NCI-H748 treated with DMSO at 0.1 percent for 48 hours (cell line): ENCODE measurements at places on chromosomes 16 and 17.

- DNase-seq = no peak
Measured at GRCh38 chr16:89775223-89775622, 41.2 kb downstream of the FANCA start.

DNA sequence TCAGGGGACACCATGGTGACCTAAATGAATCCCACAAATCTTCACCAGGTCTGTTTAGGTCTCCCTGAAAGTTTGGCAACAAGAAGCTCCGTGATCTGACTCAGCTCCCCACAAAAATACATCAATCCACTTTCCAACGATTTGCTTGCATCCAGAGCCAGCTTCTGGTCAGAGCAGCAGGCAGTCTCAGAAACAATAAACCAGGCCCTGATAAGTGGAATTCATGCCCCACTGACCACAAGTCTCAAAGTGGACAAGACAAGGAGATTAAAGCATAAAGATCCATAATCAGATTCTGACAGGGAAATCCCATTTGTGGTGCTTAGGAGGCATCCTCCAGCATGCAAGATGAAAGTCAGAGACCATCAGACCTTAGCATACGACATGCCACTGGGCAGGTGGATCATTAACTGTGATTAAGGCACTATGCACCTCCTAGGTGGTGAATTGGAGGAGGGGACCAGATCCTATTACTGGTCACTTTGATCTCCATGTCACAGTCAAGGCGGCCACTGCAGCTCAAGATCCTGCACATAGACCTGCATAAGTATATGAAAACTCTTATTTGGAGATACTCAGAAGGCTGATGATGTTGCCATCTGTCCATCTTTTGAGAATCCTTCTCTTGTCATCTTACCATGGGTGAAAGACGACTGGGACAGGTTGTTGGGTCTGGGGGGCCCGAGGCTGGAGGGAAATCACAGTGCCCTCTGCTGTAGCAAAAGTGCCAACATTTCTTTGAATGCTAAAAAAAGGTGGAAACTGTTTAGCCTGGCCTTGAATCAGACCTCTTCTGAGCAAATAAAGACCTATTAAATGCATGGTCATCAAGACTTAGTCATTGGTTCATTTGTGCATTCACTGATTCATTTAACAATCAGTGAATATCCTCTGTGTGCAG is 309.2 kb upstream of the CCL2 start:
- DNase-seq = no peak

DNA sequence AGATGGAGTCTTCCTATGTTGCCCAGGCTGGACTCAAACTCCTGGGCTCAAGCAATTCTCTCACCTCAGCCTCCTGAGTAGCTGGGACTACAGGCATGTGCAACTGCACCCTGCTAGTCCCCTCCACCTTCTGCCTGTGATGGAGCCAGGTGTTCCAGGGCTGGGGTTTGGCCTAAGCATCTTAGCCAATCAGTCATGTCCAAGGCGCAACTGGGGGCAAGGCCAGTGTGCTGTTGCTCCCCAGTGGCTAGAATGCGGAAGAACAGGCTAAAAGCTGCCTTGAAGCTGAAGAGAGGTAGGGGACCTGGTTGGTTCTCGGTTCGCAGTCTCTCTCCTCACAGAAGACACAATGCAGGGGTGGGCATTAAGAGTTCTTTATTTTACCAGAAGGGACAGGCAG is 18.6 kb downstream of the FLOT2 start:
- peak; percentile 12 for DNase-seq

- DNase-seq = no peak
Measured at GRCh38 chr16:19113577-19114358, at the start of gene ITPRIPL2. ITPRIPL2 (plus strand) TSS chr16:19113964; CDS start chr16:19114462, 498 bp downstream.

GRCh38 chr16:88616320-88616719 is 22.1 kb upstream of the IL17C start:
- DNase-seq = no peak
